ENCODE measurements at places on chromosomes 2 and 18.

DNA sequence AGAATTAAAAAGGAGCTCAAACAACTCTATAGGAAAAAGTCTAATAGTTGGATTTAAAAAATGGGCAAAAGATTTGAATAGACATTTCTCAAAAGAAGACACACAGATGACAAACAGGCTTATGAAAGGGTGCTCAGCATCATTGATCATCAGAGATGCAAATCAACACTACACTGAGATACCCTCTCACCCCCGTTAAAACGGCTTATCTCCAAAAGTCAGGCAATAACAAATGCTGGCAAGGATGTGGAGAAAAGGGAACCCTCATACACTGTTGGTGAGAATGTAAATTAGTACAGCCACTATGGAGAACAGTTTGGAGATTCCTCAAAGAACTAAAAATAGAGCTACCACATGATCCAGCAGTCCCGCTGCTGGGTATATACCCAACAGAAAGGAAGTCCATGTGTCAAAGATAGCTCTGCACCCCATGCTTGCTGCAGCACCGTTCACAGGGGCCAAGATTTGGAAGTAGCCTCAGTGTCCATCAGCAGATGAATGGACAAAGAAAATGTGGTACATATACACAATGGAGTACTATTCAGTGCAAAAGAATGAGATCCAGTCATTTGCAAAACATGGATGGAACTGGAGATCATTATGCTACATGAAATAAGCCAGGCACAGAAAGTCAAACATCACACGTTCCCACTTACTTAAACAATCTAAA is 46.7 kb upstream of the B3GNT7 start:
- DNase-seq, result no peak

- DNase-seq, result no peak
Measured at GRCh38 chr18:47287911-47288585, 36.6 kb upstream of the SKOR2 start.

- DNase-seq, result no peak
Measured at GRCh38 chr2:109098921-109099273, 30.1 kb upstream of the SH3RF3 start.

DNA sequence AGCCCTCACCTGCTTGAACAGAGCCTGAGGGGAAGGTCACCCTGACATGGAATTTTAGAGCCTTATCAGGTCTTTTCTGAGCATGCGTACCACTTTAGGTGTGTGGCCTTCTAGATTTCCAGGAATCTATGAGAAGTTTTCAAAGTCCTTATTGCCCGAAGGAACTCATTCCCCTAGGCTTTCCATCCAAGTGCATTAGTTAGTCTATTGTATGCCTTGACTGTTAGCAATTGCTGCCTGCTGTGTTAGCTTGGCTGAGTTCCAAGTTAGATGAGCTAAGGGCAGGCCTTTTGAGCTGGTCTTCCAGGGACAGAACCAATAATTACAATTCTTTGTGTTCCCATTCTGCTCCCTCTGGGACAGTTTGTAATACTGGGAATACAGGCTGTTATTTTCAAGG is 30.8 kb upstream of the PUM2 start:
- DNase-seq, result no peak

DNA sequence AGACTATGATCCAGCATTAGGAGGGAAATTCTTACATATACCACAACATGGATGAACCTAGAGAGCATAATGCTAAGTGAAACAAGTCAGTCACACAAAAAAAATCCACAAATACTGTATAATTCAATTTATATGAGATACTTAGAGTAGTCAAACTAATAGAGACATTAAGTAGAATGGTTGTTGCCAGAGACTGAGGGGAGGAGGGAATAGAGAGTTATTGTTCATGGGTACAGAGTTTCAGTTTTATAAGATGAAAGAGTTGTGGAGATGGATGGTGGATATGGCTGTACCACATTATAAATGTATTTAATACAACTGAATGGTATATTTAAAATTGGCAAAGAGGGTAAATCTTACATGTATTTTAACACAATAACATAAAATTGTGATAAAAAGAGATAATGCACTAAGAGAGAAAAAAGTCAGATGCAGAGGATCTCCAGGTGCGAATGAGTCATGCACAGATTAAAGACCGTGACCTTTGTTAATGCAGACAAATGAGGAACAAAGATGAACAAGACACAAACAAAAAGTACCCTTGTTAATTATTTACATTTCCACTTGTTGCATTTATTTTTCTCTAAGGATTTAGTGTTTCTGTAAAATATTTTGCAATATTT is 541.7 kb upstream of the MEX3C start:
- no peak for DNase-seq

DNA sequence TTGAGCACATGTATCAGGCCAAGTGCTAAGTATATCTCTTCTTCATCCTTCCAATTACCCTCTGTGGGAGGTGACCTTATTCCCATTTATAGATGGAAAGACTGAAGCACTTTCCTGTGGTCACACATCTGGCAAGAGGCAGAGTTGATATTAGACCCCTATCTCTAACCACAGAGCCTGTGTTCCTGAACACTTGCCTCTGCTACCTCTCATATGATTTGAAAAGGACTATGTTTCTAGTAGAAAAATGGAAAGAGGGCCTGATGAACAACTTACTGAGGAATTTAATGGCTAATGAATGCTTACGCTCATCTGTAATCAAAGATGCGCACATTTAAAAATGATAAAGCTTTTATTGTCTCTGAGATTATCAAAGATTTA is 46.2 kb upstream of the DYNC2LI1 start:
- DNase-seq, result no peak

DNA sequence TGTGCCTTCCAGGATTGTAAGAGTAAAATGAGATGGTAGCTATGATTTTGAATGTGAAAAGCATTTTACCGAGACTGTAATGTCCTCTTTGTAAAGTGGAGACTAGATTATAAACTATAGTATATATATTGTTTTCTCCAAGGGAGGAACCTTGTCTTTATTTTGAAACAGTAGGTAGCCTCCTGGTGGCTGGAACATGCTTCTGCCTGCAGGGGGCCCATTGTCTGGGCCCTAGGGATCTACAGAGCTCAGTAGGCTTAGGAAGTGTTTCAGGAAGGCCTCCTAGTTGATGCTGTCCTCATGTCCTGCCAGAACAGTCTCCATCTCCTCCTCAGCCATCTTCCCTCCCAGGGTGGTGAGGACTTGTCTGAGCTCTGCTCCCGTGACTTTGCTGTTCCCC is 3.0 kb downstream of the PIKFYVE start:
- peak; percentile 25 for DNase-seq

GRCh38 chr2:154240921-154241379 is 369.2 kb downstream of the GALNT13 start:
- no peak for DNase-seq

DNA sequence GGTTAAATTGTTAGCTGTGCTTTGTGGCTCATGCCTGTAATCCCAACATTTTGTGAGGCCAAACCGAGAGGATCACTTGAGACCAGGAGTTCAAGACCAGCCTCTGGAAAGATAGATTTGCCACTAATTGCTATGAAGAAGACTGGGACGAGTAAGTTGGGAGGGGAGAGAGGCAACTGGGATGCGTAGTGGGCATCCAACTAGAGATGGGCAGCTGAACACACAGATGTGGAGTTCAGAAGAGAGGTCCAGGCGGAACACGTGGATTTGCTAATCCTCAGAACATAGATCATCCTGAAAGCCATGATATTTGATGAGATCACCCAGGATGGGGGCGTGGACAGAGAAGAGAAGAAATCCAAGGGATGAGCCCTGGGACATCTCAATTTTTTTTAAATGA is 48.7 kb downstream of the CYP26B1 start:
- no peak for DNase-seq

- DNase-seq, result no peak
Measured at GRCh38 chr2:33064349-33064801, 117.6 kb downstream of the LTBP1 start.

DNA sequence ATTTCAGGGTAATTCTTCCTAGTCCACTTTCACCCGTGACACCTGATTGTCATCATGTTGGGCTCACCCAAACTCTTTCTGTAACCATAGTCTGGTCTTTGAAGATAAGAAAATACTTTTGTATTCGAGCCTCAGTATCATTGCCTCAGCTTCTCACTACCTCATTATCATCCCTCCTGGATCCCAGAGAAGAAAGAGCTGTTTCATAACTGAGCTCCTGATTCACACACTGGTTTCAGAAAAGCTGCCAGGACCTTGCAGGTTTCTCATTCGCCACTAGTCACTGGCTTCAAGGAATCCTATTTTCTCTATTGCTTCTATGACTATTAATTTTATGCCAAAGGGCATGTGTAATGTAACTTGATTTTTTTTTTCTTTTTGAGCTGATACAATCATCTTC is 2.9 kb upstream of the CRIM1 start:
- no peak for DNase-seq

GRCh38 chr2:188292348-188293239 is 920 bp downstream of the GULP1 start:
- no peak for DNase-seq

- no peak for DNase-seq
Measured at GRCh38 chr2:42721898-42722297, 42.0 kb downstream of the OXER1 start.

DNA sequence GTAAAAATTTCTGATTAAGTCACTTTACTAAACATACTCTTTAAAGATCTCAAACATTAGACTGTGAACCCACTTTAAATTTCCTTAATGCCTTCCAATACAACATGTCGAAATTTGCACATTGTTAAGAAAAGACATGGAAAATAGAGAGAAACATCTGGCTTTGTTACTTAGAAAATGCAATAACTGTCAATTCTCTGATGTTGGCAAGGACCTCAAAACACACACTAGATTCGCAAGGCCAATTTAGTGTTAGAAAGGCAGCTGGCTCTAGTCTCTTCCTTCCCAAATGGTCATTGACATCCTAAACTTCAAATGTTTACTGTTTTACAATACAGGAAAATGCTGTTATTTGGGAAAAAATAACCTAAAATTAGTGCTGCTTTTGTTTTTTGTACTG is 110.6 kb downstream of the UPP2 start:
- DNase-seq, result no peak

- DNase-seq, result no peak
Measured at GRCh38 chr2:23606968-23607367, 222.0 kb downstream of the KLHL29 start.

DNA sequence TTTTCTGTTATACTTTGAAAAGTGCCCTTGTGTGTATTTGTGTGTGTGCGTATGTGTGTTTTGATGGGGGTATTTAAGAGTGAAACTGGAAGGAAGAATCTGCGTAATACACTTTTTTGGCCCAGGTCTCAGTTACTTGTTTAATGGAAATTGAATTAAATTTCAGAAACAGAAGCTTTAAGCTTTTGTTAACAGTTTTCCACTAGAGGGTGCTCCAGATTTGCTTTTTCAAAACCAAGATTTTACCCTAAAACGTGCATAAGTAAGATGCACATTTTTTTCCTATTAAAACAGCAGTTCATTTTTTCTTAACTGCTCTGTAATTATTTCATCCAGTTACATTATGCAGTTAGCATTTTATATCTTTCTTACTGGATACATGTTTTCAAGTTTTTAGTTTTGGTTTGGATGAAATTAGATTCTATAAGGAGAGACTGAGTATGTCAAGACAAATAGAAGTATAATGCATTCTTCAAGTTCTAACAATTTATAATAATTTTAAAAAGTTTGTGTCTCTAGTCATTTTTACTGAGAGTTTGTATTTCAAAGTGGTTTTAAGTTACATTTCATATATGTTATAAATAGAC is 97.2 kb downstream of the PIK3C3 start:
- no peak for DNase-seq

GRCh38 chr2:23041443-23041842 is 343.5 kb upstream of the KLHL29 start:
- DNase-seq, result no peak

- no peak for DNase-seq
Measured at GRCh38 chr2:102334486-102334885, 21.1 kb upstream of the IL18R1 start.

DNA sequence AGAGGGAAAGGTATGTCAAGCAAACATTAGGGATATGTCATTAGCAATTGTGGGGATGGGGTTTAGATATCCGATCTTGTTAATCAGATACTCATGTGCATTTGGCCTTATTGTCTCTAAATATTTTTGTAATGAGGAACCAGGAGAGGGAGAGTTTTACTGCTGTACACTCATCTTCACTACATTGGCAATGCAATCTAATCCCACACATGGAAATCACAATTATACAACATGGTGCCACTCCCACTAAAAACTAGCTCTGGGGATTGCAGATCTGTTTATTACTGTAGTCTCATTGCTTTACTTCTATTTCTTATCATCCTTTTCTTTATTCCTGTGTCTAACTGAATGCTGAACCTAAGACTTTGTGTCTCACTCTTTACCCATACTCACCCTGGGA is 39.6 kb upstream of the KCNJ3 start:
- no peak for DNase-seq

DNA sequence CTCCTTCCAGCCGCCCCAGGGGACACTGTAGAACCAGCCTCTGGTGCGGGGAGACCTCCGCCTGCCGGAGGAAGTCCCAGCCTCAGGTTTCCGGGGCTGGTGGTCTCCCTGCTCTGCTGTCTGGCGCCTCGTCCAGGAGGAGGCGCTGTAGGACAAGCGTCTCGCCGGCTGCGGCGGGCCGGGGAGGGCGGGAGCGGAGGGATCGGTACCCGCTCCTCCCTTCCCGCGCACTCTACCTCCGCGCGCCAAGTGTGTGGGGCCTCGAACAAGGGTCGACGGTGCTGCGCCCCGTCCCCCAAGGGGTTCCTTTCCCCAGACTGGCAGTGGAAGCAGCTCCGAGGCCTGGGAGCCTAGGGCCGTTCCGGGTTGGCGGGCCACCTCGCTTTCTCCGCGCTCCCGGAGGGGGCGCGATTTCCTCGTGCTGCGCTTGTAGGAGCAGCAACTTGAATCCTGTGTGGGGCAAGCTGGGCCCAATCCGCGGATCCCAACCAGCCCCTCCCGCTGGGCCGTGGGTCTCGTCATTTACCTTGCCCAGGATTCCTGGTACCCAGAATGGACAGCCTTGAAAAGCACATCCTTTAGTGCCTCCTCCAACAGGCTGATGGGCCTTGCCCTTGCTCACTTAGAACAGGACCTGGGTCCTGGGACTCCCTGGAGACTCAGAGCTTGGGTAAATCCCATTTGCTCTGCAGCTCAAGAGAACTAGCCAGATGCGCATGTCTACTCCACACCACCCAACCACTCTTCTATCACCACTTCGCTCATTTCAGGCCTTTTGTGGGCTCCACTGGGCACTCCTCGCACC is 10.6 kb upstream of the HOXD4 start:
- DNase-seq, result peak; percentile 50
